ENCODE measurements at places on chromosomes 12 and 14.

- no peak for DNase-seq
Observed at GRCh38 chr14:100445436-100446088, 122.4 kb downstream of the SLC25A47 start.

- no peak for DNase-seq
Observed at GRCh38 chr12:30257618-30258017, 438.1 kb downstream of the IPO8 start.

DNA sequence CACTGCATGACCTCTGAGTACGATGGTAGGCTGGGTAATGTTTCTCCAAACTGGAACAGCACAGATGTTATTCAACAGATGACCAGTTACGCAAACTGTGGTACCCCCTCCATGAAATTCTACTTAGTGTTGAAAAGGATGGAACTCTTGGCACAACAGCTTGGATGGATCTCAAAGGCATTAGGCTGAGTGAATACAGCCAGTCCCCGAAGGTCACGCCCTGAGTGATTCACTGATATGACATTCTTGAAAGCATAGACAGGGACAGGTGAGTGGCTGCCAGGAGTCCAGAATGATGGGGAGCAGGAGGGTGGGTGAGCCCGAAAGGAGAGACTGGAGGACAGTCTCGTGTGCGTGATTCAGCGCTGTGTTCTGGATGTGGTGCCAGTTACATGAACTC, 187.5 kb upstream of the TMEM132C start:
- no peak for DNase-seq

DNA sequence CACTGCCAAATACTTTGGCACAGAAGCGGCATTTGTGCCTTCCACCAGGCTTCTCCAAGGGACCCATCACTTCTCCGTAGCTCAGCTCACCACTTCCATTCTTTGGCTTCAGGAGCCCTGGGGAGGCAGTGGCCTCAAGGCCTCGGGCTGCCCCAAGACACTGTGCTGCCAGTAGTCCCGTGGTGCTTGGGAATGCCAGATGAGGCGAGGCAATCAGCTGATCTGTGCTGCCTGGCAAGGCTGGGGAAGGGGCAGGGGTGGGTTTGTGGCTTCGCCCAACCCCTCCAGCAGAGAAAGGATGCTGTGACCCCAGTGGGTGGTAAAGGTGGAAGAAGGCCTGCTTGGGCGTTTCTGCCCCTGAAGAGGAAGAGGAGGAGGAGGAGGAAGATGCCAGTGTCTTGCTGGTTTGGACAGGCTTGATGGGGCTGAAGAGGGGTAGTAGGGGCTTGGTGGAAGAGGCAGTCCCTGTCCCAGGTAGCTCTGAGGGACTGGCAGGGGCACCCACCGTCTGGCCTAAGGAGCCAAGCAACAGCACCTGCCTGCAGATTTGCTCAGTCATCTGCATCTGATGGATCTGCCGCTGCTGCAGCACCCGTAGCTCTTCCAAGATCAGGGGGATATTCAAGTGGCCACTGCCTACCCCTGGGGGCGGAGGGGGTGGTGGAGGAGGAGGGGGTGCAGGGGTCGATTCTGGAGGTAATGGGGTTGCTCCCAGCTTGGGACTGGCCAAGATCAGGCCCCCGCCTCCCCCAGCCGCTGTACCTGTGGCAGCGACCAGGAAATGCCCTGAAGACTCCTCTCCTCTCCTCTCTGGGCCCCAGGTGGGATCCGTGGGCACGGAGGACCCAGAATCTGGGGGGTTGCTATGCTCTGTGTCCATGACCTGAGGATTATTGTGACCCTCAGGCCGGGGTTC, 1.3 kb downstream of the SALL2 start:
- no peak for DNase-seq

- peak; percentile 45 for DNase-seq
Observed at GRCh38 chr14:35879654-35880249, 53.6 kb downstream of the BRMS1L start.

DNA sequence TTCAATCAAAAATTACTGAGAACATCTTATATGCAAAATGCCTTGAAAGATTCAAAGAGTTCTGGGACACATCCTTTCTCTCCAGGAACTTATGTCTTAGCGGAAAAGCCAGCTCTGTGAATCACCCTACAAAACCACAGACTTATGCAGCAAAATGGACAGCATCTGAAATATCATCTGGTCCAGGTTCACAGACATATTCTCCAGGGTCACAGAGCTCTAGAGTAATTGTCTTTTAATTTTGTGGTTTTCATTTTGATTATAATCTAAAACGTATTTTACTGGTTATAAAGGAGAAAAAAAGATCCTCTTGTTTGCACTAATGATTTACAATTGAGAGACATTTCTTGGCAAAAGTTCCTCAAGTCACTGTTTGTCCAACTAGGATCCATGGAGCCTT, 246.2 kb downstream of the MSRB3 start:
- DNase-seq, result peak; percentile 53

- peak; percentile 89 for DNase-seq
Observed at GRCh38 chr12:26786865-26787514, 46.0 kb downstream of the ITPR2 start.

DNA sequence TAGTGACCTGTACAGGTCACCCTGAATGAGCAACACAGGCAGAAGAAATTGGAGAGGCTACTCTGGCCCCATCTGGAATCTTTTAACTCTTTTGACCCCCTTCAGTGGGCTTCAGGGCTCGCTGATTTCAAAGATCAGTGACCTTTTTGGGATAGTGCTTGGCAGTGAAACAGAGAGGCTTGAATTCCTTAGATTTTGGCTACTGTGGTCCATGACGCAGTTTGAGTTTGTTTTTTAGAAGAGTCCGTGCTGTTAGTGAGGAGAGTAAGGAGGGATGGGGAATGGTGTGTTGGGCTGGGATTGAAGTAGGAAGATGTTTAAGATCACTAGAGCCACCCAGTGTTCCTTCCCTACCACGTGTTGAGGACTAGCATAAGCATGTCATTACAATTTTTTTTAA, 16.5 kb downstream of the TMEM30B start:
- no peak for DNase-seq

DNA sequence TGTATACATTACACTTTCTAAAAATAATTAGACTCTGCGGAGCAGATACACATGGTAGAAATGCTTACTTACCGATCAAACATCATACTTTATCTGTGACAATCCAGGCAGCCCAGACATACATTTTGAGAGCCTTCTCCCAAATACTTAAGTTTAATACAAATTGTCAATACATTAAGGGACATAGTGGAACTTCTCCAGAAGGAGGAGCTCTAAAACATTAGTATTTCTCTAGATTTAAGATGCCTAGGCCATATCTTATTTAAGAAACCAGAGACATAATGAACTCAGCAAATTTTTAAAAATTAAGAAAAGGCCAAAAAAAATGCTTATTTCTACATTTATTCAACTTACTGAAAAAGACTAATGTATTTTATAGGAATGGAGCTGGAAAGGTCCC, 16.1 kb downstream of the ACSM4 start:
- DNase-seq, result no peak

Data from astrocyte of the hippocampus (primary cell).